ENCODE measurements at places on chromosomes 11 and 22.

GRCh38 chr11:118002010-118002540, 15.9 kb downstream of the IL10RA start:
- DNase-seq: no peak

DNA sequence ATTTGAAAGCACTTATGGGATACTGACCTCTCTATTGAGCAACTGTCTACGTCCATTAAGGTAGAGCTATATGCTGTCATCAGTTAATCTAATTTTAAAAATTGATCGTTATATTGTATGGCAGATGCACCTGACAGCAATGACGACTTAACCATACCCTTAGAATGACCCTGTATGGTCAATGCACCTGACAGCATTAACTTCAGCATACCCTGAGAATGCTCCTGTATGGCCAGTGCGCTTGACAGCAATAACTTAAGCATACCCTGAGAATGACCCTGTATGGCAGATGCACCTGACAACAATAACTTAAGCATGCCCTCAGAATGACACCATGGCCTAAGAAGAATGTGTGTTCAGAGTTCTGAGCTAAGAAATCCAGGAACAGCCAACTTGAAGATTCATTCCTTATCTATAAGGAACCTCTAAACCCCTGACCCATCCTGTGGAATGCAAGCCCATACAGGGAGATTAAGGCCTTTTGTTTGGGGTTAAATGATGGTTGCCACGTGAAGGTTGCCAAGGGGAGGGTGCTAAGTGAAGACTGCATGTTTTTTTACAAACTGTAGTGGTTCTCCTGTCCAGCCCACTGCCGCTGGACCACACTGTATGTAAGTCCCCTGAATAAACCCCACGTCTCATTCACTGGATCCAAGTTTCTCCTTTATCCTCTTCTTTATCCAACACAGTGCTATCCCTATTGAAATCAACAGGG, 138.3 kb downstream of the GUCY1A2 start:
- DNase-seq: peak; percentile 8

- peak; percentile 90 for DNase-seq
These were observed 29.2 kb upstream of the PLET1 start for GRCh38 chr11:112289588-112290492.

DNA sequence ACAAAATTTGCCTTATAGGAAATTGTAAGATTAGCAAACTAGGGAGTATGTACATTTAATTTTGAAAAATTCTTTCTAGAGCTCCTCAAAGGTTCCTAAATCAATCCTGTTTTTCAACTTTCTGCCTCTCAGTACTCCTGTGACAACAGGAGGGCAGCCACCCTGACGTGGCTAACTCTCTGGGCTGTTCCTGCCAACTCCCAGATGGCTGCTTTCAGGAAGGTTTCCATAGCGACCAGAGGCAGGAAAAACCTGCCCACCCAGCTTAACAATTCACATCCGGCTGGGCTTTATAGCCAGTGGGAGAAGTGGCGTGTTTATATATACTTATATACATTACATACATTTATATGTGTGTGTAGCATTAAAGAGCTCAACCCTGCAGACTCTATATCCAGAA, 26.5 kb downstream of the SGSM3 start:
- peak; percentile 17 for DNase-seq

- DNase-seq: peak; percentile 57
These were observed 19.7 kb upstream of the APOL3 start for GRCh38 chr22:36180038-36180880.

- DNase-seq: no peak
These were observed 25.8 kb downstream of the NF2 start for GRCh38 chr22:29628996-29629902.

GRCh38 chr11:95104121-95104830, 14.6 kb downstream of the ENDOD1 start:
- DNase-seq: no peak

DNA sequence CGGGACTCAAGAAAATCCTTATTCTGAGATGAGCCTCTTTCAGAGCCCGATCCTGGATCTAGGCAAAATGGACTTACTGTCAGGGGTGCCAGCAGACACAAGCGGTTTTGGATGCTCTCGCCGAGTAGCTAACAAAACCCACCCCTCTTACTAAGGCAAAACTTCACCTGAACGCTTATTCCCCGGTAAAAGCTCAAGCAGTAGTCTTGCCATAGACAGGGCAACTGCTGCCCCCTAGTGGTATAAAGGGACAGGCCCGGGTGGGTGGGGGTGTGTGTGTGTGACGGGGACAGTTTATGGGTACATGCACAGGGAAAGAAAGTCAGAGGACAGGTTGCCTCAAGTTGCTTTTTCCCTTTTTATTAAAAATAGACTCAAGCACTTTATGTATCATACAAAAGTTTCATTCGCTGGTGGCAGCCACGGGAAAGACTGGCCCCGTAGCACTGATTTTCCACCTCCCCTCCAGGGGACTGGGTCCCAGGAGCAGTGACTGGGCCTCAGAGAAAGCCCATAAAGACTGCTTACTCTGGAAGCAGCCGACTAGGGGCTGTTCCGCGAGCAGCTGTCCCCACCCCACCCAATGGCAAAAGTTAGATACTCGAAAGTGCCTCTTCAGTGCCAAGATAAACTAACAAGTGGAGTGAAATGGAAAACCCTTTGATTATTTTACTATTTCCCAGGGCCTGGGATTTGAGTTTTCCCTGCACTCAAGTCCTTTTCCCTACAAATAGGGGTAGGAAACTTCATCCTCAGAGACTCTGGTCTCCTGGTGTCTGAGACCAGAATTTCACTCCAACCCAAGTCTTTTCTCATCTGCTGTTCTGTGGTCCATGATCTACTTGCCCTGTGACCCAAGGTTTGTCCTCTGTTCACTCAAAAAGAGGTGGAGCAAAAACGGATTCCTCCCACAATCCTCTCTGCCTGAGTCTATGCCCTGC, 4.7 kb downstream of the YPEL4 start:
- peak; percentile 82 for DNase-seq

- peak; percentile 61 for DNase-seq
These were observed 183.8 kb upstream of the NTM start for GRCh38 chr11:131186629-131187101.

- no peak for DNase-seq
These were observed 120.6 kb downstream of the PDE3B start for GRCh38 chr11:14764179-14764578.

GRCh38 chr11:76617553-76618265, 52.8 kb downstream of the LRRC32 start:
- no peak for DNase-seq

DNA sequence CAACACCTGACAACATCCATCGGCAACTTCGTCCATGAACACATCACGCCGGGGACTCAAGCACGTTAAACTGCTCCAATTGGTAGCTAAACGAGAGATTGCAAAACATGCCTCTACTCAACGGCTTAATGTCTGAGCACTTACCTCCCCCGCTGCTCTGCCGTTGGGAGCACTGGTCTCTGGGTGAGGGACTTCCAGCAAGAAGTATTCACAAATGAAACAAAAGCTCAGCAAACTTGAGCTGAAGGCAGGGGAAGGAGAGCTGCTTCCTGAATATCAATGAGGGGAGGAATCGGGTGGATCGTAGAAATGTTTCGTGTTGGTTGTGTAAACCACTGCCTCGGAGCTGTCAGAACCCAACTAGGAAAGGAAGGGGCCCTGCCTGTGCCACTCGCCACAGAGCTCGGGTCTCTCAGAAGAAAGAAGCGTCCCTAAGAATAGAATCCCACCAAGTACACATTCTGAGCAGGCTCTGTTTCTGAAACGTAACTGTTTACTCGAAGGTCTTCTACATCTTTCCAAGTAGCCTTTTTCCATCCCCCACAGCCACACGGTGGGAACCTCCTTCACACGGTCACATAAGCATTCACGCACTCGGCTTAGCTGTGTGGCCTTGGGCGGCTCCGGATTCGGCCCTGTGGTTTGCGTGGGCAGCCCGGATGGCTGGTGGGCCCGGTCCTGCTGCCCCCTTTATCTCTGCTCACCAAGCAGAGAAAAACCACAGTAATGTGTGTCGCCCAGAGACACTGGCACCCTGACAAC, at the start of gene MLC1:
MLC1 (minus strand) TSS at position 216 of the 762 bp plus-strand sequence. CDS start 524 bp downstream, outside the sequence.
- DNase-seq: no peak

GRCh38 chr11:86459682-86460460, 85.2 kb downstream of the CCDC81 start:
- DNase-seq: no peak

DNA sequence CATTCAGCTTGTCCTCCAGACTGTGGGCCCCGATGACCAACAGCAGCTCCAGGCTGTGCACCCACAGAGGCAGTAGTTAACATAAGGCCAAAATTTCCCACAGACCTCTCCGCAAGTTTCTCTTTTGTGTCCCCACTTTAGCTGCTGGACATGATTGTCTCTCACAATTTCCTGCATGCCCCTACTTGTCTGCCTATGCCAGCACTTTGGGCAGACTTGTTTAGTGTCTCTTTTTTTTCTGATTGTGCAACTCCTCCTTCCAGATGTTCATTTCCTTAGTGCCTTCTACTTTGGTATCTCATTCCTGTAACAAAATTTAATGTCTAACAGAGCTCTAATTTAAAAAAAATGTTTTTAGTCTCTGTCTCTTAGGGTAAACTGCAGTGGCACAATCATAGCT, 23.8 kb upstream of the SCN3B start:
- no peak for DNase-seq

DNA sequence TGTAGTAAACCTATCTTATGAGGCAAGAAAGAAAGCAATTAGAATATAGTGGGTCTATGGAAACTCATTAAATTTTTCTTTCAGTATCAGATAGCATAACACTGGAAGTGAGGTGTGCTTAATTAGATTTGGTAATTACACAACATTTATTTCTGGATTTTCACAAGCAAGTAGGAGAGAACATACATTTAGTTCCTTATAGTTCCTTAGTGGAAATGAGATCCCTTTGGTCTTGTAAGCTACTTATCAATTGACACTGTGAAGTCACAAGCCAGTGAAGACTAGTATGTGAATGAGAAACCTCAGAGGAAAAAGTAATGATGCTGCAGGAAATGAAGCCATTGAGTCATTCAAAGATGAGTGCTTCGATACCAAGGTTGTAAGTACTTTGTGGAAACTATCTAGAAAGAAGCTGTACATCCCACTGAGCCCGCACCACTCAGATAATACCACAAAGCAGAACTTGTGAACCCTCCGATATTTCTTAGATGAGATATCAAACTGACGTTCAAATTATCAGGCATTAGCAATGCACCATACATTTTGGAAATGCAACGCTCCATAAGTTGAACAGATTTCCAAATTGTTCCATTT, 53.5 kb downstream of the ENTHD1 start:
- DNase-seq: no peak

DNA sequence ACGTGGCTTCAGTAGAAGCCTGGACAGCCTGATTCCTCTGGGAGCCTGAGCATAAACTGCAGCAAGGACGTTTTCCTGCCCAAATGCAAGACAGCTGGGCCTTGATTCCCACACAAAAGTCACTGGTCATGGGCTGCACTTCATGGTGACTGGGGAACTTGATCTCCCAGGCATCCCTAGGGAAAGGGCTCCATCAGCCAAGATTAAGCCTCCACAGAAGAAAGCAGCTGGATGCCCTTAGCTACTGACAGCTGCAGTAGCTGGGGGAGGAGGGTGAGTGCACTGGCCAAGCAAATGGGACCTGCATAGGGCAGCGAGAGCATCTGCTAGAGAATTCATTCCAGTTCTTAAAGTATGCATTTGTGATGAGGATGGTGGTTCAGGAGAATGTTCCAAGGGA, 267.4 kb upstream of the ISX start:
- no peak for DNase-seq

DNA sequence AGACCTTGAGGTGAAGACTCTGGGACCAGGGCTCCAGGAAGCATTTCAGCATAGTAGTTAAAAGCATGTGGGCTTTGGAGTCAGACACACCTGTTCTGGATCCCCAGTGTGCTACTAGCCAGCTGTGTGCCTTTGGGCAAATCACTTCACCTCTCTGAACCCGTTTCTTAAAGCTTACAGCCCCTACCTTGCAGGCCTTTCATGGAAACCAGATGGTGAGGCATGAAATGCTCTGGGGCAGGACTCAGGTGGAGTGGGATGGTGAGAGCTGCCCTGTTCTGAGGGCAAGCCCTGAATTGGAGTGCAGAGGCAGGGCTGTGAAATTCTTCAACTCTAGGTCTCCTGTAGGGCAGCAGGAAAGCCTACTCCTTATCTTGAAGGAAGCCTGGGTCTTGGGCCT, 10.5 kb downstream of the UCP2 start:
- no peak for DNase-seq

DNA sequence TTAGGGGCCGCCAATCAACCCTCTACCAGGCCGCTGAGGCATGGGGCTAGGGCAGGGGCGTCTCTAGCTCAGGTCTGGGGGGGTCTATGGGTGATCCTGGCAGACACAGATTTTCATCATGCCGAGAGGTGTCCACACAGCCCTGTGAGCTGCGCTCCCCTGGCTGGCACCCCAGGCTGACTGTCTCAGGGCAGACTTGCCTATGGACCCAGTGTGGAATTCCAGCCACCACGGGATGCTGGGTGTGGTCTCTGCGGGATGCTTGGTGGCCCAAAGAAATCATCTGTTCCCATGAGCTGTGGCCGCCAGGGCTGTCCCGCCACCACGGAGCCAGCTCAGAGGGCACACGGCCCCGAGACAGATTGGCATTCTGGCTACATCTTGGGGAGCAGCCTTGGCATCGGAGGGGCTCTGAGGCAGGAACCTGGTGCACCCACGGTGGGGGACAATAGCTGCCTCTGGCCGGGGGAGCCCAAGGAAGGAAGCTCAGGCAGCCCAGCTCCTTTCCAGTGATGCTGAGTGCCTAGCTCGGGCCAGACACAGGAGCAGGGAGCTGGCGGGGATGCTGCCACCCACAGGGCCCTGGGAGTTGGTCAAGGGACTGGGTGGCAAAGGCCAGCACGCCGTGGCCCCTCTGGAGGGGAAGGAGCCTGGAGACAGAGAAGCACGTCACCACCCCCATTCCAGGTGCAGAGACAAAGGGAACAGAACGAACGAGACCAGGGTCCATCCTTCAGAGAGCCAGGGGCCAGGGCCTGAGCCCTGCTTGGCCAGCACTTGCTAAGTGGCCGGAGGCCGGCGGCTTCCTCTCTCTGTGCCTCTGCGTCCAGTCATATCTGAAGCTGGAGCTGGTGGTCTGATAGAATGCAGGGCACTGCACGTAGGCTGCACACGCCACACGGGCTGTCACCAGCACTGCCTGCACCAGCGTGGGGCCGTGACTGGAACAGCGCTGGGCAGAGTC, 64.4 kb upstream of the FGF3 start:
- no peak for DNase-seq

GRCh38 chr11:113906516-113906915, 1.9 kb downstream of the HTR3B start:
- no peak for DNase-seq

DNA sequence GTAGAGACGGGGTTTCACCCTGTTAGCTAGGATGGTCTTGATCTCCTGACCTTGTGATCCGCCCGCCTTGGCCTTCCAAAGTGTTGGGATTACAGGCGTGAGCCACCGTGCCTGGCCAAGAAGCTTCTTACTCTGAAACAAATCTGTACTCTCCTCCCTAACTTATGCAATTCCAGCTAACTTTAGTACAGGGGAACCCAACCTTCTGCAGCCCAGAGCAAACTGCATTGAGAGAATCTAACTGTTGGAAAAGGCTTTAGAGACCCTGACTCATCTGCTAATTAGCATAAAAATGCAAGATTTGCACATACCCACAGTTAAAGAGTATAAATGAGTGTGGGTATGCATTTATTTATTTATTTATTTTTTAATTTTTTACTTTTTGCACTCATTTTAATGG, 64.8 kb downstream of the APOL5 start:
- no peak for DNase-seq
